ENCODE measurements at places on chromosomes 4 and X. TPM values are rescaled to one million over a fixed set of nuclear protein-coding genes. Genes with fewer than 3 reads are reported as not detected.

GRCh38 chr4:139763205-139763604 is 97.6 kb downstream of the MGST2 start:
- DNase-seq = no peak

GRCh38 chrX:12138361-12139313 is at the start of gene FRMPD4:
FRMPD4 (plus strand) TSS chrX:12138473; CDS start chrX:12138972, 499 bp downstream.
- peak; percentile 16 for DNase-seq

DNA sequence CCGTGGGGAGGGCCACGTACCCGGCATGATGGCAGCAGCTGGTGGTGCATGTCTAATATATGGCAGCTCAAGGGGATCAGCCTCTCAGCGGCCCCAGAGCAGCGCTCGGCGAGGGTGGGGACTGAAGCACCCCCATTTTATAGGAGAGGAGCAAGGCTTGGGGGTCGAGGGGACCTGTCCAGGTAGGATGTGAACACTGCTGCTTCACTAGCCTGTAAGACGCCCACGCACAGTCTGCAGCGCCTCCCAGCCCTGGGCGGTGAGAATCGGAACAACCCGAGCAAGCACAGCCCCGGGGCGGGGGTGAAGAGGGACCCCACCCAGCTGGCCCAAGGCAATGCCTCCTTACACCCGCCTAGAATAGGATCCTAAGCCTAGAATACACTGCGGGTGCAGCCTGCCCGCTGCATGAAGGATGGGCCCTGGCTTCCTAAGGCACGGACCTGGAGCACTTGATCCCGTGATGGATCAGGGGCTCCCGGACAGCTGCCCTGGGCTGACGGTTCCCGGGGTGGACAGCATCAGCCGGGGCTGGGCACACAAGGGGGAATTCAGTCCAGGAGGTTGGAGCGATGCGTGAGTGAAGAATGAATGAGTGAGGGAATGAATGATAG is 17.6 kb downstream of the ADRA2C start:
- no peak for DNase-seq

DNA sequence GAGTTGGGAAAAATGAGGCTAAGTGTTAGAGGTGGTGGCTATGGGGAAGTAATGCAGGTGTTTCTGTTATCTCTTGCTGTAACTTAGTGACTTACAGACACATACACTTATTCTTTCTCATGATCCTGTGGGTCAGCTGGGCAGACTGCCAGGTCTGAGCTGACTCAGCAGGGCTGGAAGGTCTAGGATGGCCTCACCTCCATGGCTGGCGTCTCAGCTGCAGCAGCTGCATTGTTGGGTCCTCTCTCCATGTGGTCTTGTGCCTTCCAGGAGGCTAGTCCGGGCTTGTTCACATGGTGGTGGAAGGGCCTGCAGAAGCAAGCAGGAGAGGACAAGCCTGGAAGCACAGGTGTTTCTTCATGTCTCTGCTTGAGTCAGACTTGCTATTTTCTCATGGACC is 172.7 kb downstream of the NHS start:
- DNase-seq = peak; percentile 68

DNA sequence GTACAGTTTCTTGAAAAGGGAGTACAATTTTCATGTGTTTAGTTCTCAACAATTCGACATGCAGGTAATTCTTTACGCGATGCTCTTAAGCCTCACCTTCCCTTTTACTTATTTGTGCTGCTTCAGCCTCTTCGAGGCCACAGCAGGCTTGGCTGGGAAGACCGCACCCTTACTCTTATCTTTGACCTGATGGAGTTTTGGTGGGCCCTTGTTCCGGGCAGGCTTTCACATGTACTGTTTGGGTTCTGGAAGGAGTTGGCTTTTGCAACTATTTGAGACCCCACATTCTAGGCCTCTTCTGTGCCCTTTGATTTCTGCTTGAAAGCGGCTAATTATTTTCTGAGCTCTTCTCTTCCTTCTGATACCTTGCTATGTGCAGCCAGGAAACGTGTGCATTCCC is 60.2 kb downstream of the FAM193A start:
- DNase-seq = no peak

Gene CSAG3
- total RNA-seq = not detected

Data from fibroblast of villous mesenchyme (primary cell).